ENCODE measurements at places on chromosomes 12 and 14.

- no peak for DNase-seq
Measured at GRCh38 chr14:84894254-84894653, 635.7 kb upstream of the FLRT2 start.

- no peak for DNase-seq
Measured at GRCh38 chr12:38736821-38737220, 168.6 kb downstream of the CPNE8 start.

DNA sequence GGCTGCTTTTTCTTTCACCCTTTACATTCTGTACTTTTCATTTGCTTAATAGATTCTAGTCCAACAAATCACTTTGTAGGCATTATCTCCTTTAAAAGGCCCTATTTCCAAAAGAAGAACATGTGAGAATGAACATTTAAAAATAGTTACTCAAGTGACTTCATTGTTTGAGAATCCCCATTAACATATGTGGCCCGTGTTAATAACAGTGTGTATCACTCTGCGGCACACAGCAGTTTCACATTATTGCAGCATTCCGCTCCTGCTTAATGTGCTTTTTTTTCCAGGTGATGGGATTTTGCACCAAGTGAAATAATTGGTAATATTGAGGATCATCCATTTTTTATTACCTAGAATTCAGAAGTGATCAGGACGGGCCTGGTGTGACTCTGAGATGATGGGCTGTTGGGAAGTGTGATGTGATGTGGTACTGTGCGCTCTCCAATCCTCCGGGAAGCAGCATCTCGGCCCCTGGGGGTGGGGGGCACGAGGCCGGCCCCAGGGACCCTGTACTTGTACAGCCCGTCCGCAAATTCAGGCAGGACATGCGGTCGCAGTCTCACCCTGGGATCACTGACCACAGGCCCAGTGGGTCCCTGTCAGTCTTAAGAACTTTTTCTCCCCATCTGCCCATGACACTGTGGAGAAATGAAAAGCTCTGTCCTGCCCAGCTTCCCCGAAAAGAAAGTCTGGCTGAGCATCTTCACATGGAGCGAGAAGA is 32.9 kb downstream of the SLC15A4 start:
- no peak for DNase-seq

DNA sequence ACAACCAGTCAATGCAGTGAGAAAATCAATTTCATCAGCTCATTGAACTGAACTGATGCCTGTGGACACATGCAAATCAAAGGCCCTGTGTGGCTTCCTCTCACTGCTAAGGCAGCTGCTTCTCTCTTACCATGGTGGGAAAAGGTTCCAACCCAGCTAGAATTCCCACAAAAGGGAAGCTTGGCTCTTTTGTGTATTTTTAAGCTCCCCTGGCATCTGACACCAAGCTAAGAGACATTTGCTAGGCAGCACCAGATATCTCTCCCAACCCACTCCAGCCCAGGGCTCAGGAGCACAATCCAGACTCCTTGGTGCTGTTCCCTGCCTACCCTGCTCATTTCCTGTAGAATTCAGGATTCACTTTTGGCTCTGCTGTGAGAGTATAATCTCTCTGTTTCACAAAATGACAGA is 129.6 kb downstream of the GXYLT1 start:
- DNase-seq = no peak
